ENCODE measurements at places on chromosomes 3 and 15.
A peak's percentile ranks its signal among the peaks of the same experiment; 100 is the strongest.

- H3K27me3 ChIP-seq, result peaks cover 7% of the 10 kb centered on the region
- H3K27ac ChIP-seq, result peak within 1 kb of the TSS; percentile 48
- H3K4me3 ChIP-seq, result peak within 1 kb of the TSS; percentile 78
- peak; percentile 31 for DNase-seq
These were observed at the start of gene MASP1 for GRCh38 chr3:187291512-187292132. MASP1 (minus strand) TSS chr3:187291737; CDS start chr3:187291632, 105 bp downstream.

DNA sequence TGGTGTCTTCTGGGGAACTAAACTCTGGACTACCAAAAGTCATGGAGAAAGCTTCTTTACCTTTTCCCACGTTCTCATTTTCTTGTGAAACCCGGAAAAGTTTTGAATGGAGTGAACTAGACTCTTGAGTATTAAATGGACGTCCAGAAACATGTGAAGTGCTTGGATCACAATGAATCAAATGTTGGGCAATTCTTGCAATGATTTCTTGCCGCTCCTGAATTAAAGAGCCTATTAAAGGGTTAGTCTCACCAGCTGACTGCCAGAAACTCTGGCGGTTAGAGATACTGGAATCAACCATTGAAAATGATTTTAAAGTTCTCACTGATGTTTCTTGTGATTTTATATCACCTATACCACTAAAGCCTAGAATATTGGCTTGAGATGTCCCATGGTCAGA lies 40.8 kb upstream of the ARPP19 start:
- H3K27me3 ChIP-seq, result no peaks in the 10 kb centered on the region
- no peaks in the 10 kb centered on the region for H3K36me3 ChIP-seq
- peaks cover 6% of the 10 kb centered on the region for H3K4me1 ChIP-seq
- no peak for DNase-seq
- no peak overlapping the region for H3K27ac ChIP-seq

DNA sequence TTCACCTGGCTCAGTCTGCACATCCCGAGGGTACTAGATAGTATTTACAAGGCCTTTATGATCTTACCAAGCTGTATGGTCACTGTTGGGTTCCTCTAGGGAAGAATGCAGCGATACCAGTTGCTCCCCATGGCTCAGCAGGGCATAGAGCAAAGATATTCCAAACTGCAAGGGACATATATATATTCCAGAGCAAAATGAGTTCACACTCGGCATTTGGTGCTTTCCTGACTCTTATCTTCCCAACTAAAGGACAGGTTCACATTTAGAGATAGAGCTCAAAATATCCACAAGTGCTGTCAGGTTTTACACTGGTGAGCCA lies 3.5 kb upstream of the SPG11 start:
- DNase-seq, result no peak
- H3K4me3 ChIP-seq, result no peak overlapping the region
- no peak overlapping the region for H3K27ac ChIP-seq

DNA sequence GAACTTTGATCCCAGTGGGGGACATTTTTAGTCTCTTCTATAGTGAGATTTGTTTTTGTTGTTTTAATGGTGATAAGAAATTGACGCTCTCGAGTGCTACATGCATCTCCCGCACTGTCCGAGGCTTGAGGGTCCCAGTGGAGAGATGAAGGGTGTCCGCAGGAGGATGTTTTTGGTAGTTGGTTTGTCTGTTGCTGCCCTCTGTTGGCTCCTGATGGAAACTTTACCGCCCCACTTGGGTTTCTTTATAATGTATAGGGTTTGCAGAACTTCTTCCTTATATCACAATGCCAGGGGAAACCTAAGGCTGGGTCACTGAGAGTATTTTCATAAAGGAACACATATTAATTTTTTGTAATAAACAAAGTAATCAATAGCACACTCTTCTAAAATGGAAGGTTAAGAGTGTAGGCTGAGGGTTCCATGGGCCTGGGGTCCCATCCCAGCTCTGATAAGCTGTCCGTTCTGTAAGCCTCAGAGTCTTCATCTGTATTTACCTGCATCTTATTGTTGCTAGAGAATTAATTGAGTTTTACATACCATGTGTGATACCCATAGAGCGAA lies 185.3 kb upstream of the FEZF2 start:
- H3K4me1 ChIP-seq, result peaks cover 20% of the 10 kb centered on the region
- peak; percentile 69 for DNase-seq

DNA sequence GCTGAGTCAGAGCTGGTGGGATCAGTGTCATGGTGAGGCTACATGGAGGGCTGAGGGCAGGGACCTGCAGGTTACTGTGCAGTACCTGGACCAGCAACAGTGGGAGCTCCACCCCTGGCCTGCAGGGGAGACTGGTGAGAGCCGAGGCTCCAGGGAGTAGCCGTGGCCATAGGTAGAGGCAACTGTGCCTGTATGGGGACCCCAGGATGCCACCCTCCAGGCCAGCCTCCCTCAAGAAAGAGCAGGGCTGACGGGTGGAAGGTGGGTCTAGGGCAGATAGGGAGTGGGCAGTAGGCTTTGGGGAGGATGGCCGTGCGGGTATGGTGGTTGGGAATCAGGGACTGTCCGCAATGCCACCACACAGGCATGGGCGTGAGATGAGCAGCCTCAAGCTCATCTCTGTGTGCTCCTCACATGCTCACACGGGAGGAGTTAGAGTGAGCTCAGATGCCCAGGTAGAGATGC lies 35.5 kb downstream of the FBLN2 start:
- H3K36me3 ChIP-seq, result no peaks in the 10 kb centered on the region
- peaks cover 22% of the 10 kb centered on the region for H3K4me1 ChIP-seq
- no peaks in the 10 kb centered on the region for H3K27me3 ChIP-seq
- H3K27ac ChIP-seq, result no peak overlapping the region

DNA sequence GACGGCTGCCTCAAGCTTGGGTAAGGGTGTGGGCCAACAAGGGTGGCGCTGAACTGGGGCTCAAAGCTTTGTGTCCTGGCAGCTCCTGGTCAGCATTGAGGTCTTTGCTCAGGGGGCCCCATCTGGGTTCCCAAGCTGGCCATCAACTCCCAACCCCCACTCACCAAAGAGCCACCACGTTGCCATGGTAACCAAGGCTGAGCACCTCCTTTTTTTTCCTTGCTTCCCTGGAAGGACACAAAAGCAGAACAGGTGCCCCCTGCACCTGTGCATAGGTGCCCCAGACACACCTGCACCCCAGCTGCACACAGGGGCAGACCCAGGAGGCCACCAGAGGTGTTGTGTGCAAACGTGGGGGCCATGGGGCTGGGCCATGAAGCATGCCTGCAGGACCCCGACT lies 16.5 kb downstream of the UROC1 start:
- no peak for DNase-seq
- no peak overlapping the region for H3K27ac ChIP-seq
- H3K36me3 ChIP-seq, result no peaks in the 10 kb centered on the region
- no peaks in the 10 kb centered on the region for H3K27me3 ChIP-seq
- H3K4me1 ChIP-seq, result peaks cover 15% of the 10 kb centered on the region

- H3K4me1 ChIP-seq, result peaks cover 33% of the 10 kb centered on the region
- no peak overlapping the region for H3K27ac ChIP-seq
- DNase-seq, result no peak
- H3K27me3 ChIP-seq, result peaks cover 32% of the 10 kb centered on the region
These were observed 665 bp downstream of the FRMD4B start for GRCh38 chr3:69385123-69385722.

- DNase-seq, result no peak
- H3K4me3 ChIP-seq, result no peak overlapping the region
- no peaks in the 10 kb centered on the region for H3K36me3 ChIP-seq
- H3K27ac ChIP-seq, result no peak overlapping the region
- no peaks in the 10 kb centered on the region for H3K27me3 ChIP-seq
These were observed 7.2 kb downstream of the HERC1 start for GRCh38 chr15:63826528-63826927.

- H3K27me3 ChIP-seq, result no peaks in the 10 kb centered on the region
- no peak for DNase-seq
- peak overlapping the region; percentile 60 for H3K27ac ChIP-seq
- no peak overlapping the region for H3K4me3 ChIP-seq
- peaks cover 16% of the 10 kb centered on the region for H3K36me3 ChIP-seq
These were observed 59.4 kb downstream of the GABRB3 start for GRCh38 chr15:26713498-26713897.
